ENCODE measurements at places on chromosomes 7 and 10. TPM values are rescaled to one million over a fixed set of nuclear protein-coding genes. Genes with fewer than 3 reads are reported as not detected.

HGF gene
- total RNA-seq: not detected

CDH23 gene
- total RNA-seq: 4.9 TPM

NDUFB2 gene
- 221 TPM for total RNA-seq

HECW1 gene
- total RNA-seq: not detected

ZPBP gene
- not detected for total RNA-seq

ANKRD30A gene
- not detected for total RNA-seq

CYP2E1 gene
- not detected for total RNA-seq

EPDR1 gene
- total RNA-seq: 1.0 TPM

STEAP2 gene
- total RNA-seq: not detected

TMEM26 gene
- total RNA-seq: not detected

TFR2 gene
- 14.5 TPM for total RNA-seq

GBF1 gene
- total RNA-seq: 39.8 TPM

TMEM178B gene
- 0.05 TPM for total RNA-seq

SNCG gene
- total RNA-seq: not detected

IRF5 gene
- 8.0 TPM for total RNA-seq

NEUROG3 gene
- total RNA-seq: not detected

UBE2D1 gene
- total RNA-seq: 12.2 TPM

GPR146 gene
- total RNA-seq: 2.7 TPM

PRKCQ gene
- 60.1 TPM for total RNA-seq

DEPP1 gene
- not detected for total RNA-seq

RADIL gene
- 0.50 TPM for total RNA-seq

OPN4 gene
- not detected for total RNA-seq
